Aorta (tissue), 5 donors: ENCODE measurements at places on chromosomes 7 and 10. TPM values are rescaled to one million over a fixed set of nuclear protein-coding genes. Genes with fewer than 3 reads are reported as not detected.

DNA sequence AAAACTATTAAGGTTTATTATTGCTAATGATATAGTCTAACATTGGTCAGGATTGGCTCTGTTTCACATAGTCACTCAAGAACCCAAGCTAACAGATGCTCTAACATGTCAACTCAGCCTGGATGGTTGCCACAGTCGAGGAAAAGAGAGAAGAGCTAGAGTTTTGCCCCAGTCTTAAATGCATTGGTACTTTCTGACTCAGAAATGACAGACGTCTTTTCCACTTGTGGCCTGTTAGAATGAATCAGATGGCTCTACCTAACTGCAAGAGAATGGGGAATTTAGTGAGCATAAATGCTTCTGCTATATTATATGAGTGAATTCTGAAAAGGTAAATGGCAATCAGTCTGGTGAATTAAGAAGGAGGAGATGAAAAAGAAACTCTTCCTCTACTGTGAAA, 13.9 kb downstream of the HECTD2 start:
- H3K4me1 ChIP-seq = no peaks in the 10 kb centered on the region
- no peak for DNase-seq
- no peak overlapping the region for H3K27ac ChIP-seq
- no peaks in the 10 kb centered on the region for H3K27me3 ChIP-seq
- H3K4me3 ChIP-seq = no peak overlapping the region

GRCh38 chr7:32941681-32942414, 15.4 kb upstream of the FKBP9 start:
- H3K27me3 ChIP-seq = no peaks in the 10 kb centered on the region
- H3K27ac ChIP-seq = peak overlapping the region; percentile 65
- DNase-seq = no peak
- H3K36me3 ChIP-seq = no peaks in the 10 kb centered on the region
- H3K4me1 ChIP-seq = peaks cover 5% of the 10 kb centered on the region

GRCh38 chr7:108049962-108050361, 47.0 kb upstream of the LAMB1 start:
- no peak overlapping the region for H3K27ac ChIP-seq
- no peaks in the 10 kb centered on the region for H3K4me1 ChIP-seq
- DNase-seq = no peak
- H3K4me3 ChIP-seq = no peak overlapping the region
- no peaks in the 10 kb centered on the region for H3K36me3 ChIP-seq
- H3K27me3 ChIP-seq = no peaks in the 10 kb centered on the region

GRCh38 chr7:69260023-69260422, 338.3 kb upstream of the AUTS2 start:
- H3K36me3 ChIP-seq = no peaks in the 10 kb centered on the region
- no peaks in the 10 kb centered on the region for H3K4me1 ChIP-seq
- no peak for DNase-seq
- H3K4me3 ChIP-seq = no peak overlapping the region
- H3K27me3 ChIP-seq = no peaks in the 10 kb centered on the region

OR13A1 gene
- not detected for total RNA-seq

LRMDA gene
- 25.7 TPM for total RNA-seq
